ENCODE measurements at places on chromosomes 6 and 20. TPM values are rescaled to one million over a fixed set of nuclear protein-coding genes. Genes with fewer than 3 reads are reported as not detected.

NRN1 gene
- total RNA-seq, result 48.5 TPM

HLA-DOB gene
- not detected for total RNA-seq

KIAA1755 gene
- total RNA-seq, result 1.6 TPM

CALHM5 gene
- 0.10 TPM for total RNA-seq

ACAT2 gene
- total RNA-seq, result 228 TPM

HTR1B gene
- 4.2 TPM for total RNA-seq

ZNF165 gene
- 0.47 TPM for total RNA-seq

OPN5 gene
- not detected for total RNA-seq

GTF2H4 gene
- 67.2 TPM for total RNA-seq

KHDC1L gene
- 2.2 TPM for total RNA-seq

ZSCAN12 gene
- total RNA-seq, result 16.7 TPM

RIPK1 gene
- 10.6 TPM for total RNA-seq

C20orf141 gene
- total RNA-seq, result not detected

NKX2-2 gene
- total RNA-seq, result 1.2 TPM

IL22RA2 gene
- total RNA-seq, result not detected

PHACTR1 gene
- total RNA-seq, result 50.7 TPM

TAGAP gene
- not detected for total RNA-seq

MRPL2 gene
- 50.5 TPM for total RNA-seq
